NCI-H1694 (cell line): ENCODE measurements at places on chromosomes 13 and 19.

GRCh38 chr19:35751839-35752745, 3.7 kb downstream of the LIN37 start:
- no peak for DNase-seq

DNA sequence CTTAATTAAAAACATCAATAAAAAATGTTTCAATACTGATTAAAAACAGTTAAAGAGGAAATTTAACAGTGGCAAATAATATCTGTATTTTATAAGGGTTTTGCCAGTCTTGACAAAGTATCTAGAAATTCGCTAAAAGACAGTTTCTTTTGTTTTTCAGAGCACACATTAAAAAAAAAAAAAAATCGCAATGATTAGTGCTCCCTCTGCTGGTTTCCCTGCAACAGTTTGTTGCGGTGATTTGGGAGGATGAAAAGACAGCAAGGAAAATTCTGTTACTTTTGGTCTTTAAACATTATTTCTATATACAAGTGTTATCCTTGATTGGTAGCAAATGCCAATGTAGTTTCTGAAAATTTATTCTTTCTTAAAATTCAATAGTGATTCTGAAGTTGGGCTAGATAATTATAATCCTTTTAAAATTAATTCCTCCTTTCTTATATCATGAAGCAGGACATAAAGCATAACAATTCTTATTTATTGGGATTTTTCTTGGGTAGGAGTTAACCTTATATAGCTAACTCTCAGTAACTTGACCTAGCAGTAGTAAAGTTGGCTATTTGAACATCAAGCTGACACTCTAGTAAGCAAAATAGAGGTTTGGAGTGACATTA, 23.1 kb upstream of the SPRY2 start:
- peak; percentile 30 for DNase-seq

GRCh38 chr13:98195054-98195791, 18.2 kb upstream of the RNF113B start:
- DNase-seq, result no peak

DNA sequence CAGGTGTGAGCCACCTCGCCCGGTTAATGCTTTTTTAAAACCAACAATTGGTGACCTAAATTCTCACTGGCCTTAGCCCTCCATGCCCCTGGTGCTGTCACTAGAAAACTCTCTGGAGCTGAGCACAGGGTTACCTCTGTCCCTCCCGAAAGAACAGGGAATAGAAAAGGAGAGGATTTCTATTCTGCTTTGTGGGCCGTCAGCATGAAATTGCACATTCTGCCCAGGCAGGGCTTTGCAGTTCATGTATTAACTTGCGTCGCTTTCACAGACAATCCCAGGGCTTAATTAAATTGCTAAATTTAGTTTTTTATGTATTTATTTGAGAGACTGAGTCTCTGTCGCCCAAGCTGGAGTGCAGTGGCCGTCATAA, 583 bp upstream of the ZNF480 start:
- no peak for DNase-seq

GRCh38 chr13:111269508-111269907, 50.9 kb upstream of the TEX29 start:
- DNase-seq, result no peak

GRCh38 chr19:49712397-49712859, 21.5 kb downstream of the CPT1C start:
- DNase-seq, result no peak

- no peak for DNase-seq
These were observed 256.4 kb upstream of the SOX21 start for GRCh38 chr13:94968757-94969086.

DNA sequence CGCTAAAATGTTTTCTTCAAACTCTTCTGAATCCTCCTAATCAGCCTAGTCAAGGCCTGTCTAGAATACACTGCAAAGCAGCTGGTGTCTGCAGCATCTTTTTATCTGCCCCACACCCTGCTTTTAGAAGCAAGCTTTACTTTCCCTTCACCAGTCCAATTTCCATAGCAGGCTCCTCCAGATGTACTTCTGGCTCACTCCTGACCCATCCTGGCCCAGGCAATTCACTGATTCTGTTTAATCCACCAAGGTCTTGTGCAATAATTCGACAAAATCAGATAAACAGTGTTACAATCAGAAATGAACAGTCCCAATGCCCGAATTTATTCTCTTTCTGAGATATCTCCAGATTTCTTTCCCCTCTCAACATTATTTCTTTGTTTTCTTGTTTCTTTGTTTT, 415.2 kb upstream of the SGCG start:
- no peak for DNase-seq
